Activated CD8-positive, alpha-beta memory T cell treated with anti-CD3 and anti-CD28 coated beads for 4 hours (primary cell): ENCODE measurements at places on chromosomes 13 and 19.

DNA sequence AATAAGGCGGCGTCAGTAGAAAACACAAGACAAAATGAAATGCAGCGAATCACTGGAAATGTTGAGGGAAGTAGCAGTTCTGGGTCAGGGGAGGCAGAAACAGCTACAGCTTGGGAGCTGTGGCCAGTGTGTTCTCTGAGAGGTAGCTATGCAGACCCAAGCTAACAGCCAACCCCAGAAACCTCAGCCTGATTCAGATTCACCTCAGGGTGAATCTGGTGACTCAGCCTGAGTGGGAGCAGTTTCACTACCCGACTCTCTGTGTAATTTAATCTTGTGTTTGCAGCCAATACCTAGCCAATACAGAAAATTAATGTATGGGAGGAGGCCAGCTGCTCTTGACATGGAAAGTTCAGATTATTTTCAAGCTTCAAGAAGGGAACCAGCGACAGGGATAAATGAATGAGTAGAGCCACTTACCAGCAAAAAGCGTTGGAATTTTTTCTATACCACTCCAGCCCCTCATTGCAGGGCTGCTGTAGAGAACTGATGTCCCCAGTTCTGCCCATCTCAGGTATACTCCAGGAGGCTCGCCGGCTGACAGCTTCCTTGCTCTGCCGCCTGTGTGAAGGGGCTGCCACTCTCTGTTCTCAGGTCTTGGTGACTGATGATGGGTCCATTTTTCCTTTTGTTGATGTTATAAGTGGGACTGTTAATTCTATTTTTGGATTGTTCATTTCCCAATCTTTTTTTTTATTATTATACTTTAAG, 8.9 kb downstream of the IGFL3 start:
- DNase-seq = no peak

DNA sequence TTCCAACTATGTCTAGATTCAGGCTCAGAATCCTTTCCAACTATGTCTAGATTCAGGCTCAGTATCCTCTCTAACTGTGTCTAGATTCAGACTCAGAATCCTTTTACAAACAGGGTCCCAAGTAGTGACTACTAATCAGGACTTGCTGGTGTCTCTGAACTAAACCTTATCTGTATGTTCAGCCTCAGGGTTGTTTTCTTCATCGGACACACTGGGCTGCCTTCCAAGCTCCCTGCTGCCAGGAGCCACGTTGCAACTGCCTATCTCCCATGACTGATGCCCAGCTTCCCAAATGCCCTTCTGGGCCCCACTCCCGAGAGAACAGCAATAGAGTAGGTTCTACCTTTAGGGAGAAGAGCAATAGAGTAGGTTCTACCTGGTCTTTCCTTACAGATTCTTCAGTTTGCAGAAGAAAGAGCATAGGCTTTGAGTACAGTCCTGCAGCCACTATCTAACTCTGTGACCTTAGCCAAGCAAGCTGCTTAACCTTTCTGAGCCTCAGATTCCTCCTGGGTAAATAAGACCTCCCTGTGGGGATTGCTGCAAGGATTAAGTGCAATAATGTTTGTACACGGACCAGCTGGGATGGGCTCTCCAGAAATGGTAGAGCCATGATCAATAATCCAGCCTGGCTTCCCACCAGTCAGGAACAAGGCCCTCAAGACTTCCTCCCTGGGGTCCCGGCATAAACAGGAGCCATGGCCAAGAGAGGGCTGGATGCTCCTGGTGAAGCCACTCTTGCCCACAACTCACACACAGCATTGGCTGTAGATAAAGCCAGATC, 61.5 kb downstream of the ZIC5 start:
- no peak for DNase-seq

DNA sequence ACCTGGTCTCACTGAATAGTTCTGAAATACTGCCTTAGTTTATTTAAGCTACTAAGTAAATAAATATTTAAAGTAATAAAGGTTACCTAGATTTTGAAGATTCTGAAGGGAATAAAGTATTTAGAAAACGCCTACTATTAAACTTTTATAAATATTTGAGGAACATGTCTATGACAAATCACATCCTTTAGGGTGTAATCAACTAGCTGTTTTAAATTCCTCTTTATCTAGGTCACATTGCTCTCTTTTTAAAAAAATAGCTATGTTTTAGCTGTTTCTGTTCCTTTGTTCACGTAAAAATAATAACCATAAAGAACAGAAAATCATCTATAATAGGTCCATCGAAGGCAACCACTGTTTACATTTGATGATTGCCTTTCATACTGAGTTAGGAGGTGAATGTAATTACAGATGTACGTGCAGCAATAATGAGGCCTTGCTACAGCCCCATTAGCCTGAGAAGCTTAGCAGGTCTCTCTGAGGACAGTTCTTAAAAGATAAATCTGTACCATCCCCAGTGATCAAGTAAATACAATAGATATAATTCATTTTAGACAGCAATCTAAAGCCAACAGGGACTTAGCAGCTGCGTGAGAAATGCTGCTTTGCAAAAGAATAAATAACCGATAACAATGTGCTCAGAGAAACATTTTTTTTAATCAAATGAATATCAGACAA, 449.5 kb downstream of the LIG4 start:
- DNase-seq = no peak

GRCh38 chr13:30714629-30715371, 20.5 kb upstream of the ALOX5AP start:
- no peak for DNase-seq
